HuH-7 (cell line): ENCODE measurements at places on chromosomes 1 and 21.
A peak's percentile ranks its signal among the peaks of the same experiment; 100 is the strongest.

DNA sequence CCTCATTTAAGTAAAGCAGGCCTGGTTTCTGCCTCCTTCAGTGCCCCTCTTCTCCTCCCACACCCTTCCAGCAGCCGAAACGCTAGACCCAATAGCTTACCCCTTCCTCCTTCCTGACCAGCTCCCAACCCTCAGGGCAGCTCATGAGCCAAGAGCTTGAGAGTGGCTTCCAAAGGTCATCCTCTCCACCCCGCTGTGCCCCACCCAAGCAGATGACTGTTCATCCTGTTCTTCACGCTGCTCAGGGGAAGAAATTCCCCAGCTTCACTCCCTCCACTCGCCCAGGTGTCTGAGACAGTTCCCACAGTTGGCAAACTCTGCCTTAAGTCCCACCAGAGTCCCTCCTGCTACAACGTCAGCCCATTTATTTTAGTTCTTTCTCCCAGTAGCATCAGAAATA lies 23.4 kb downstream of the ARHGEF19 start:
- no peak for DNase-seq

DNA sequence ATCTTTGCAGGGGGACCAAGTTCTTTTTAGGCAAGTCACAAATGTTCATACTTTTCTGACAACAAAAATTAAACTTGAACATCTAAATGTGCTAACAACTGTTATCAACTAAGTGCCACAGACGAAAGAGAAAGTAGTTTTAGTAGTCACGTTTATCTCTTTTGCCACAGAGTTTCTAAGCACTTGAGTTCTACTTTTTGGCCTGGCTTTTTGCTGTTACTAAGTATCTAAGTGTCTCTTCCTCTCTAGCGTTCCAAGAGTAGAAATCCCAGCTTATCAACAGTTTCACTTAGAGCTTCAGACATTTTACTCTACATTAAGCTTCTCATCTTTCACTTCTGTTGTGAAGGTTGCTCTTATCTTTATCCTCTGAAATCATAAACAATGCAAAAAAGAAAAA lies 34.2 kb downstream of the GATAD2B start:
- DNase-seq = no peak

GRCh38 chr1:149843431-149844041 lies 55.8 kb upstream of the BOLA1 start:
- no peak for DNase-seq

DNA sequence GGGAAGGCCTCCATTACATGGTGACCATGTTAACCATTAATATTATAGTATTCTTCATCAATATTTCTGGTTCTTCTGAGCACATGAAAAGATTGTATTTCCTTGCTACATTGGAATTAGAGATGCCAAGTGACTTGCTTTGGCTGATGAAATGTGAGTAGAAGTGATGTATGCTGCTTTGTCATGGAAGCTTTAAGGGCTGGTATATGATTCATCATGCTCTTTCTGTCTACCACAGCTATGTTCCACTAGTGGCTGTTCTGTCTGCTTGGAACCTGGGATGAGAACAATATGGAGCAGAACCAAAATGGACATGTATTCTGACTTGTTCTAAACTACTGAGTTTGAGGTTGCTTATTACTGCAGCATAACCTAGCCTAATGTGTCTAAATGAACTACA lies 163.3 kb downstream of the TM2D1 start:
- no peak for DNase-seq

GRCh38 chr1:125119024-125119441 lies 3934.3 kb downstream of the SRGAP2C start:
- no peak for DNase-seq

DNA sequence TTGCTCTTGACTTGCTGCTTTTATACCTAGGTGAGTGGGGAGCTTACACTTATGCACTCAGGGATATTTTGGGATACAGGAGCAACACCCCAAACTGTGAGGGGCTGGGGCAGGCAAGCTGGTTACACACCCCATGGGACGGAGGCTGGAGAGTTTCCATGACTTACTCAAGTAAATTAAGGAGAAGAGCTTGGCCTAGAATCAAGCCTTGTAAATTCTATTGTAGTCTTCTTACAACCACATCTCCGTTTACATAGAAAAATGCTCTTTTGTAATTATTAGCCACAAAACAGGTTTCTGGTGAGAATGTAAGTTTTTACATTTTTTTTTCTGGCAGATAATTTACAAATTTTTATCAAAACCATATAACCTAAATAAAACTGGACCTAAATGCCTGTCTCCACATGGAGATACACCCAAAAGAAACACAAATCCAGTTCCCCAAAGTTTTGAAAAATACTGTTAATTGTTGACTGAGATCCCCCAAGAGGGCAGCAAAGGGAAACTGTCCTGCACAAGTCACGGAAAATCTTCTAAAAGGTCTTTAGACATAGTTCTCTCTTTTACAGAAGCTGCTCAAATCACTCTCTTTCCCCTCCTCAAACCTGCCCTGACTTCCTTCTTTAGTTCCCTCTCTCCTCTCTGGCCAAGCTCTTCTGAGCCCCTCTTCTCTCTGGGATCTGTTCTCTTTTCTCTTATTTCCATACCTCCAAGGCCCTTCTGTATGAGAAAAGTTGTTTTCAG lies 134.0 kb downstream of the HIVEP3 start:
- DNase-seq = no peak

DNA sequence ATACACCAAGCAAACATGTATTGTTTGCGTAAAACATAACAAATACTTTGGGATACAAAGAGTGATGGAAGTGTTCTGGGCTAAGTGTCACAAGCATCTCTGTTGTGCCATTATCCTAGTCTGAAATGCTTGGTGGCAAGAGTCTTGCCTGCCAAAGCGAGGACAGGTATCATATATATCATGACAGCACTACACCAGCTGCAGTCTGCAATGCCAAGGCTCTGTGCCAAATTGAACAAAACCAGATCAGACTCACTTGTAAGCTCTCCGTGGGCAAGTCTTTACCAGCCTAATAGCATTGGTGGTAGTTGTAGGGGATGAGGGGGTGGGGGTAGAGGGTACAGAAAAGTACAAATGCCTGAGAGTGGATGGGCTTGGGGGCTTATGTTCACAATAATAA lies 119.2 kb downstream of the RWDD3 start:
- DNase-seq = no peak

DNA sequence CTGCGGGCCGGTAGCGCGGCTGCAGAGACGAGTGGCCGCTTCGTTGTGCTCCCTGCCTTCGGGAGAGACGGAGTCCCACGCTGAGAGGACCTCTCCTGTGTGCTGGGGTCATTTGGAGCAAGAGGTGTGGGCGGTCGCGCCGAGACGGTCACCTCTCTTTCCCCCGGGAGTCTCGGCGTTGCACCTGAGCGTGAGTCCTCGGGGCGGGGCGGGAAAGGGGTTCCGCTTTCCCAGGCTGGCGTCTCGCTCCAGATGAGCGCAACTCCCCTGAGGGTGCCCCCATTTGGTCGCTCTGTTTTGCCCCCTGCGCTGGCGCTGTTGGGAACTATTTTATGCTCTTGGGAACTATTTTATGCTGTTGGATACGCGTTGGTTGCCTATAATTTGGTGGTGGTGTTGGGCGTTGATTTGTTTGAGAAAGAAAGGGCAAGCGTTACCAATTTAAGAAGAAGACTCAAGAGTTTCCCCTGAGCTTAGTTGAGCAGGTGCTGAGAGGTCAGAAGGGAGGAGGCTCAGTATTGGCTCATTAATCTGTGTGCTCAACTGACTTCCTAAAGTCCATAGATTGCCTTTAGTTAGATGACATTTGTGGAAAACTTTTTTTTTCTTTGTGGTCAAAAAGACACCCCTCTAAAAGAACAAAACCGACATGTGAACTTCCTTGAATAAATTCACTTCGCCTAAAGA lies 683 bp downstream of the LRRC8B start:
- peak; percentile 43 for DNase-seq

GRCh38 chr1:21931171-21932093 lies 5.7 kb downstream of the HSPG2 start:
- DNase-seq = no peak

- DNase-seq = peak; percentile 56
Observed at GRCh38 chr1:43763497-43763973, 56.2 kb downstream of the ST3GAL3 start.

GRCh38 chr1:52592637-52593323 lies 9.4 kb upstream of the GPX7 start:
- no peak for DNase-seq

DNA sequence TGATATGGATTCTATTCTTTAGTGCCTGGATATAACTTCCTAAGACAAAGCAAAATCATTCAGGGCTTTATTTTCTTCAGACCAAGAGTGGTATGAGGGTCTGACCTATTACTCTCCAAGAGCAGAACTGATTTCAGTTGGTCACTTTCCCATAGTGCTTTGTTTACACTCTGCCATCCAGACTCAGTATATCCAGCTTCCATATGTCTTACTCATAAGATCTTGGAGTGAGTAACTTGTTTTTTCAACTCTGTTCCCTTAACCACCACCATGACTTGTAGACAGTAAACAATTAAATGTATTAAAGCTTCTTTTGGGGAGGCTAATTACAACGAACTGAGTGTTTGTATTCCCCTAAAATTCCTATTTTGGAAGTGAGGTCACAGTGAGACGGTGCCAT lies 83.4 kb downstream of the USP24 start:
- DNase-seq = no peak

DNA sequence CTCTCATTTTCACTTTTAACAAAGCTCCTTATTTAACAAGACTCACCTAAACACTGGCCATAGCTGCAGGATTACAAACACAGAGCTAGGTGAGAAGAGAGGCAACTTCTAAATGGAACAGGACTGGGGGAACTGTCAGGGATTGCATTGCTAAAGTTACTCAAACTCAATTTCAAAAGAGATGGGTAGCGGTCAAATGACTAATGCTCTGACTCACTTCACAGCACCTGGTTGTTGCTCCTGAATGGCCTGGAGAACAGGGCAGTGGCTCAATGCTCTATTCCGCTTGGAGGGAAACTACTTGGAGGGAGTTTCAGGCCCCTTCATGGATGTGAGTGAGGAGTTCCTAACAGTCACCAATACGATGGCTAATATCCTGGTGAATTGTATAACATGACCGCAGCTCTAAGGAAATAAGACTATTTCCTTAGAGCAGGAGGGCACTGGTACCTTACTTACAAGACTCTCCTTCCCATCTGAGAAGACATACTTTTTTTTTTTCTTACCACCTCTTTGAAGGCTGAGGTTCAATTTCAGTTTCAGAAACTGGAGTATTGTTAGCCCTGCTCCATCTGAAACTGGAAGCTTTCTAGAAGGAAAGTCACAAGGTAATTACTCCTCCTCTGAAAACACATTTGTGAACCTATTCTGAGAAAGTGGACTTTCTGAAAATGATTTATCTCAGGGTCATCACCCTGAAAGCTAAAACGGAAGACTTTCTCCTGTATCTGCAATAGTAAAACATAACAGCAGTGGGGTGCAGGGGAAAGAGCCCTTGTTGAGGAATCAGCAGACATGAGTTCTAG lies 9.5 kb downstream of the DPT start:
- DNase-seq = no peak

GRCh38 chr1:32339363-32339978 lies 3.4 kb upstream of the MARCKSL1 start:
- DNase-seq = no peak

DNA sequence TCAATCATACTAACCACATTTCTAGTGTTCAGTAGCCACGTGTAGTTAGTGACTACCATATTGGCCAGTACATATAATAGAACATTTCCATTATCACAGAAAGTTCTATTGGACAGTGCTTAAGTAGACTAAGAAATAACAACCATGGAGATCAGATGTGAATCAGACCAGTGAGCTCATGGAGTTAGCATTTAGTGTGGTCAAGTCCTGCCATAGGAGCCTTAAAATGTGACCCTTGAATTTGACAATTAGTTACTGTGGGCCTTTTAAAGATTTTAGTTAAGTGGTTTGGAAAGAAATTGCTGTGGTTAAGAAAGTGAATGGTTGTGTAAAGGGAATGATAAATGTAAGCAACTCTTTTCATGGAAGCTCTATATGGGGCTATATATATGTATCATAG lies 123.4 kb downstream of the POU2F1 start:
- no peak for DNase-seq

- DNase-seq = no peak
Observed at GRCh38 chr1:175287377-175287776, 94.8 kb upstream of the KIAA0040 start.

DNA sequence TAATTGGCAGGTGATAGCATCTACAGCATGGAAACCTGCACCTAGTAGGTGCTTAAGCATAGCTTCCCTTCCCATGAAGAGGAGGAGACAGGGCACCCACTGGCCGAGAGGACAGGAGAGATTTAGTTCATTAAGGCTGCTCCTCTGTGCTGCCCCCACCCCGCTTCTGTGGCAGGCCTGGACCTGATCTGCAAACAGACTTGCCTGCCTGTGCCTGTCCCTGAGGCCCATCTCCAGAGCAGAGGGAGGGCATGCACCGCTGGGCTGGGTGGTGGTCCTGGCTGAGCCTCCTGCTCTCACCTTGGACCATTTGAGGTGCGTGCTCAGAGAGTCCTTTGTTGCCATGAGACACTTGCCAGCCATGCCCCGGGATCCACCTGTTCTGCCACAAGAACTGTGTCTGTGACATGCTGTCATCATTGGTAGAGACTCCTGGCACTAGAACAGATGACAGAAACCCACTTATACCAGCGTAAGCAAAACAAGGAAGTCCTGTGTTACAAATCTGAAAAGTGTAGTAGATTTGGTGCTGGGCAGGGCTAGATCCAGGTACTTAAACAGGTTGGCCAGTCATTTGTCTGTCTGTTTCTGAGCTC lies 55.6 kb downstream of the PTPRF start:
- DNase-seq = no peak

- DNase-seq = no peak
Observed at GRCh38 chr1:7418442-7419080, 352.5 kb upstream of the VAMP3 start.

- DNase-seq = no peak
Observed at GRCh38 chr1:78843111-78843510, 163.4 kb downstream of the ADGRL4 start.

- no peak for DNase-seq
Observed at GRCh38 chr1:40954626-40955025, 24.9 kb upstream of the CTPS1 start.

- DNase-seq = no peak
Observed at GRCh38 chr1:8551057-8551456, 233.1 kb downstream of the SLC45A1 start.

GRCh38 chr1:6485168-6486101 lies 6.0 kb downstream of the PLEKHG5 start:
- no peak for DNase-seq

GRCh38 chr1:40841602-40842001 lies 20.6 kb downstream of the CITED4 start:
- DNase-seq = no peak

DNA sequence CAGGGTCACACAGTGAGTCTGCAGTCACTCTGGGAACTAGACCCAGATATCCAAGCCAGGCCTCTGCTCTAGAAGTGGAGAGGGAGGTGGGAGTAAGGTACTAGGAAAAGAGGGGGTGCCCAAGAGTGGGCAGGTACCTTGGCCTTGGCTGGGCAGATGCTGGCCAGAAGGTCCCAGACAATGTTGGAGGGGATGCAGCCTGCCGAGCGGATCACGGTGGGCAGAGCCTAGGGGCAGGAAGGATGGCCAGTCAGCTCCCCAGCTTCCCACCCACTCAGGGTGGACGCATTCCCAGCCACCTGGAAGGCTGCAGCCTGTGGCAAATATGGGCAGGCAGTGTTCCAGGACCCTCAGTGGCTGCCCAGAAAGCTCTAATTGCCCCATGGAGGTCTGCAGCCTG lies 23.3 kb downstream of the SPOCD1 start:
- DNase-seq = no peak

- DNase-seq = peak; percentile 12
Observed at GRCh38 chr1:59549903-59550302, 253.0 kb downstream of the FGGY start.
